ENCODE measurements at places on chromosomes 13 and 19.
A peak's percentile ranks its signal among the peaks of the same experiment; 100 is the strongest.

GRCh38 chr19:8504171-8504570, 1.7 kb upstream of the PRAM1 start:
- DNase-seq, result no peak

DNA sequence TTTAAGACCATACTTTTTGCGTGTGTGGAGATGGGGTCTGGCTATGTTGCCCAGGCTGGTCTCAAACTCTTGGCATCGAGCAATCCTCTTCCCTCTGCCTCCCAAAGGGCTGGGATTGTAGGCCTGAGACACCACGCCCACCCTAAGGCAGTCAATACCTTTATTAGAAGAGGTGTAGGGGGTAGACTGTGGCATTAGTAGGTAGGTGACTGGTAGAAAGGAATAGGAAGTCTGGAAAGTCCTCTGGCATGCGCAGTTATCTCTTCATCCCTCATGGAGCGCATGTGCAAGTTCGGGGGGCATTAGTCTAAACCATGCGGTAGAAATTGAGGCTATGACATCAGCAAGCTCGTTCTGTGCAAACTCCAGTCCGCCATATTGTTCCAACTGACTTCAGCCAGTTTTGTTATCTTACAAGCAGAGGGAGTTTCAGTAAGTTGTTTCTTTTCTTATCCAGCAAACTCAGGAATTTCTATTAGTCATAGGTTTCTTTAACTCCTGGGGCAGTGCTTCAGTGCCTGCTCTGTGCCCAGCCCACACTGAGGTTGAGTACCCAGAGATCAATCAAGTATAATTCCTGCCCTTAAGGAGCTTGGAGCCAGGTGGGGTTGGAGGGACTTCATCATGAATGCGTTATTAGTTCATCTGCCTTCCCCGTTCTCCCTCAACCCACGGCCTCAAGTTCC, 7.3 kb upstream of the RANBP3 start:
- no peak for DNase-seq

GRCh38 chr13:27463500-27463899, 13.1 kb upstream of the MTIF3 start:
- no peak for DNase-seq

GRCh38 chr13:48804821-48805601, 151.3 kb downstream of the CYSLTR2 start:
- no peak for DNase-seq

- no peak for DNase-seq
Observed at GRCh38 chr19:41892173-41892902, 9.4 kb downstream of the ARHGEF1 start.

- no peak for DNase-seq
Observed at GRCh38 chr13:73731564-73731963, 402.6 kb downstream of the KLF12 start.

DNA sequence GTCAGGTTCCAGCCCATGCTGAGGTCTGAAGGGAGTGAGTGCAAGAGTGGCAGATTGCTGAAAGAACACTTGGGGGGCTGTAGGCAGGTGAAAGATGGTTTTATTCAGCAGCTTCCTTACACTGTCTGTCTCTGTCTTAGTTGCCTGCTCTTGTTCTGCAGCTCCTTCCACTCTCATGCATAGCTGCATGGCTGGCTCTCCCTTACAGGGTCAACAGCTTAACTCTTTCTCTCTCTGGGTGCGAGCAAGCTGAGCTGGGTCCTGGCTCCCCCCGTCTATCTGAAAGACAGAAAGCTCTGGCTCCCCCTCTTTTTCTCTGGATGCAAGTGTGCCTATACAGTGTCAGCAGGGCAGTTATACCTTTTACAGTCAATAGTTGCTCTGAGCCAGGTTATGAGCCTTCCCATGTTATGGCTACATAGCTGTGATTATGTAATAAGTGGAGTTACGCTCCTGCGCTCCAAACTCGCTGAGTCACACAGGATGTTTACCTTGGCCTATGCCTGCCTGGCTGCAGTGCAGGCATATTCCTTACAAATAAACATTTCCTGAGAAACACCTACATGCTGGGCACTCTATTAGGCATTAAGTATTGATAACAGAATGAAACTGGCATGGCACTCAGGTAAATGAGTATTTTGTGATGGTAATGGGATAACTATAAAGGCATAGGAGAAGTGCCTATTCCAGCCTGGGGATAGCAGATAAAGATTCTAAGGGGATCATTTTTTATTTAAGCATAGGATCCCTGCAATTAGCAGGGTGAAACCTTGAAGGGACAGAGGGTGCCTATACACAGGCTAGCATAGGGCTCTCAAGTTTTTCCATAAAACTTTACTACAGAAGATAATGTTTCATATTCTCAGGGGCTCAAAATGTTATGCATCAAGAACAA, 826.9 kb upstream of the PCDH9 start:
- no peak for DNase-seq

- DNase-seq, result peak; percentile 44
Observed at GRCh38 chr19:49497047-49497788, 984 bp downstream of the RPS11 start.

DNA sequence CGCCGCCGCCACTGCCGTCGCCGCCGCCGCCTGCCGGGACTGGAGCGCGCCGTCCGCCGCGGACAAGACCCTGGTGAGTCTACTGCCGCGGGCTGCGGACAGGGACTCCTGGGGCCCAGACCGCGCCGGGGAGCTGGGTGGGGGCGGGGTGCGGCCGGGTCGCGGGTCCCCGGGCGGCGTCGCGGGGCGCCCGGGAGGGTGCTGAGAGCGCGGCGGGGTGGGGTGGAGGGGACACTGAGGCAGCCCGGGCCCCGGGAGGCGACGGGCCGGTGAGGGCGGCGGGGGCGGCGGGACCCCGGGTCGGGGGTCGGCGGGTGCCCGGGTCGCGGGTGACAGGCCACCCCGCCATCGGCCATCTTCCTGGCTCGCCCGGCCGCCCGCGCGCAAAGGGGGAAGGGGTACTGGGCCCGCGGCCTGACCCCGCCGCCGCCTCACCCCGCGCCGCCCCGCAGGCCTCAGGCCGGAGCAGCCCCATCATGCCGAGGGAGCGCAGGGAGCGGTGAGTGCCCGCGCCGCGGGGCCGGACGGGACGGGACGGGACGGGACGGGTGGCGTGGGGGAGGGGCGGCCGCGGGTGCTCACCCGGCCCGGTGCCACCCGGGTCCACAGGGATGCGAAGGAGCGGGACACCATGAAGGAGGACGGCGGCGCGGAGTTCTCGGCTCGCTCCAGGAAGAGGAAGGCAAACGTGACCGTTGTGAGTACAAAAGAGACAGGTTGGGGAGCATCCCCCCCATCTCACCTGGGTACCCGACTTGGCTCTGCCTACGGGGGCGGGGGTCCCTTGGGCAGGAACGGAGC, 489 bp downstream of the CCNE1 start:
- DNase-seq, result no peak

DNA sequence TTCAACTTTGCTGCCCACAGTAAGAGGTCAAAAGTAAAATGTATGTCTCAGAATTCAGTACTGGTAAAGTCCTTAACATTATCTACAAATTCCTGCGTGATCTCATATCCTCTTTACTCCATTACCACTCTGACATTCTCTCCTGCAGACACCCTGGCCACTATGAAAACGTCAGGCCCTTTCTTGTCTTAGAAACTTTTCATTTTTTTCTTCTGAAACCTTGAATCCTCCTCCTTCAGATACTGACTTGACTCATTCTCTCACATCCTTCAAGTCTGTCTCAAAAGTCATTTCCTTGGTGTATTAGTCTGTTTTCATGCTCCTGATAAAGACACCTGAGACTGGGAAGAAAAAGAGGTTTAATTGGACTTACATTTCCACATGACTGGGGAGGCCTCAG, 262.3 kb downstream of the POU4F1 start:
- DNase-seq, result no peak

DNA sequence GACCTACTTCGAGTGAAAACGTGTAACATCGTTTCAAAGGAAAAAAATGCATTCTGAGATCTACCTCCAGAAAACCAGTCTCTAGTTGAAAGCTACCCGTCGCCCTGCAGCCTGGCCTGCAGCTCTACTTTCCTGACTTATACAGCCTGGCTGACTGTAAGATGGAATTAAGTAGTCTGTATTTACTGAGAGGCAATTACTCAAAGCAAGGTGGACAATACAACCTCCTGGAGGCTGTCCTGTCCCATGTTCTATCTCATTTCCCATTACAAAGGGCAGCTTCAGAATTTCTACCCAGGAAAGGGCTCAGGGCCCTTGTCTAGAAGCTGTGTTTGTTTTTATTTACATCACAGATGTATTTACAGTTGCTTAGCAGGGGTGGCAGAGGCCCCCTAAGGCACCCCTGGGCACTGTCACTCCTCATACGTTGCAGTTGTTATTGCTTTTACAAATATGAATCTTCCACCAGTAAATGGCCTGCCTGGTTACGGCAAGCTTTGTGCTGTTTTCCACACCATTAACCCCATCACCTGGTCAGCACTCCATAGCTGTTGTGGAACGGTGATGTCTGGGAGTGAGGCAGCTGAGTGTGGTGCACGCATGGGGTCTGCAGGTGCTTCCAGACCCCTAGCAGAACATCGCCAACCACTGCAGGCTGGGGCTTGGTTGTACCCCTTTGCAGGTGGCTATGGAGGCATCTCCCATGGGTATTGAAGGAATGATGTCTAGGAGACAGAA, 46.3 kb upstream of the MTIF3 start:
- DNase-seq, result no peak

GRCh38 chr19:1206864-1207450, 1.4 kb downstream of the STK11 start:
- DNase-seq, result no peak

- no peak for DNase-seq
Observed at GRCh38 chr13:113393226-113393562, 29.3 kb upstream of the GRTP1 start.

GRCh38 chr13:20185366-20186056, 7.2 kb downstream of the GJB2 start:
- no peak for DNase-seq

- DNase-seq, result no peak
Observed at GRCh38 chr13:40588101-40588500, 78.3 kb downstream of the FOXO1 start.

GRCh38 chr13:100755891-100756290, 81.3 kb upstream of the TMTC4 start:
- no peak for DNase-seq

GRCh38 chr13:26074706-26075105, 22.9 kb upstream of the SHISA2 start:
- DNase-seq, result no peak

DNA sequence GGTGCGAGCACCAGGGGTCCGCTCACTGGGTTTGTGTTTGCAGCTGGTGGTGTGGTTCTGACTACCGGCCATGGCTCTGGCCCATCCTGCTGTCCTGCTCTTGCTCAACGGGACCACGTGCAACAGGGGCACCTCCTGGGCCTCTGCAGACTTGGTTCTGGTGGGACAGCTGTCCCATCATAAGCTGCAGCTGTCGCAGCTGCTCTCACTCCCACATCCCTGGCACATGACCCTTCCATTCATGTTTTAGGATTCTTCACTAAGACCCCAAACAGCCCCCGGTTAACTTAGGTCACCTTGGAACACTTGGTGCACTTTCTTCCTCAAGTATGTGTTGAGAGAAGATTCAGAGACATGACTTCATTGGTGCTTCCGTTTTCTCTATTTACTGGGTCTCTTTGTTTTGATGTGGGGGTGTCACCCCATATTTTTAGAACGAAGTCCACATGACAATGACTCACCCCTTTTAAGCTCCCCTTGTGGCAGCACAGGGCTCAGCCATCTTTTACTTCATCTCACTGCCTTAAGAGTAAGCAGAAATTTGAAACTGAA, 68.4 kb upstream of the ARHGEF7 start:
- DNase-seq, result no peak

DNA sequence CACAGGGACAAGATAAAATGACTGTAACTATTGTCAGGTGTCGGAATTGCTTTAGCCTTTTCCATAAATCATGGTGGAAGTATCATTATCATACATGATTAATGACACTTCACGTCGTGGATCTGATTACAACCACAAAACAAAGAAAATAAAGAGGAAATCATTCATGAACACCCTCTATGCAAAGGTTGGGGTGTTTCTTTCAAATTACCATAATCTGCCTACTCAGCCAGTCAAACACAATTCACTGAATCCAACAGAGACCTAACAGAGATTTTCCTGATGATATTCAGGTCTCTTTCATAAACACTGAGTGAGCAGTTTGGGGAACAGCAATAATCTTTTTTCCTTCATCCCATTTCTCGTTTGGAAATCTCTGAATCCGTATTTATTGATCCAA, 625.6 kb downstream of the DCT start:
- no peak for DNase-seq

DNA sequence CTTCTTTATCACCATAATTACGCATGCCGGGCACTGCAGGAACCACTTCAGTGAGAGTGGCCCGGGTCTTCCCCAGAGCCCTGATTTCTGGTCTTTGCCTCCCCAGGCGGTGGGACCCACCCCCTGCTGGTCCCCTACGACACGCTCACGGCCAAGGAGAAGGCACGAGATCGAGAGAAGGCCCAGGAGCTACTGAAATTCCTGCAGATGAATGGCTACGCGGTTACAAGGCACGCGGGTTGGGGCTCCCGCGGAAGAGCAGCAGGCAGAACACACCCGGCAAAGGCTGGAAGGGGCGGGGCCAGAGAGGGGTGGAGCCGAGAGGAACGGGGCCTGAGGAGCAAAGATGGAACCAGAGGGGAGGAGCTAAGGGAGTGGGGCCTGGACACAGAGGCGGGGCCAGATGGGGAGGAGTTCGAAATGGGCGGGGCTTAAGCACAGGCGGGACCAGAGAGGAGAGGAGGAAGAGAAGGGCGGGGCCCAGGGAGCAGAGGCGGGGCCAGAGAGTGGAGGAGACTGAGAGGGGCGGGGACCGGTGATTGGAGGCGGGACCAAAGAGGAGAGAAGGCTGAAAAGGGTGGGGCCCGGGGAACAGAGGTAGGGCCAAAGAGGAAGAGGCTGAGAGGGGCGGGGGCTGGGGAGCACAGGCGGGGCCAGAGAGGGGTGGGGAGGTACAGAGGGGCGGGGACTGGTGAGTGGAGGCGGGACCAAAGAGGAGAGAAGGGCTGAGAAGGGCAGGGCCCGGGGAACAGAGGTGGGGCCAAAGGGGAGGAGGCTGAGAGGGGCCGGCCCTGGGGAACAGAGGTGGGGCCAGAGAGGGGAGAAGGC, 73.4 kb downstream of the RYR1 start:
- DNase-seq, result peak; percentile 24

DNA sequence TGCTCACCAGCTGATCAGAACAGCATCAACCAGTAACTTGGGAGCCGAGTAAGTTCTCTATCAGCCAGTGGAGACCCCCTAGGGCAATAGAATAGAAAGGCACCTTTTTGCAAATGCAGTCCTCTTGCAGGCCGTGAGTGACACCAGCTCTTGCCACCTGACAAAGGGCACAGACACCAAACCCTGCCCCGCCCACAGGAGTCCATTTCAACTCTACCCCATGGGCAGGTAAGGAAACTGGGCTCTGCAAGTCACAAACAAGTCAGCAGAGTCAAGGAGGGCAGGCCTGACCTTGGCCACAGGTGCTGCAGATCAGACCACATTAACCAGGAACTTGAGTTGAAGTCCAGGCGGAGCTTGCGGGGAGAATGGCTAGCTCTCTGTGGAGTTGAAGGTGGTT, 77.4 kb upstream of the SPATA13 start:
- no peak for DNase-seq

GRCh38 chr13:64397701-64398100, 2832.4 kb downstream of the PCDH9 start:
- no peak for DNase-seq

Measured in stimulated activated CD8-positive, alpha-beta memory T cell treated with anti-CD3 and anti-CD28 coated beads, Interleukin-4, amount 100 ng/mL, for 24 hours (primary cell).